CD4-positive, alpha-beta T cell treated with Interleukin-10 for 1 hour (primary cell): ENCODE measurements at places on chromosomes 1 and 21.

GRCh38 chr1:203629507-203630082 lies 3.0 kb downstream of the ATP2B4 start:
- peak; percentile 65 for DNase-seq

DNA sequence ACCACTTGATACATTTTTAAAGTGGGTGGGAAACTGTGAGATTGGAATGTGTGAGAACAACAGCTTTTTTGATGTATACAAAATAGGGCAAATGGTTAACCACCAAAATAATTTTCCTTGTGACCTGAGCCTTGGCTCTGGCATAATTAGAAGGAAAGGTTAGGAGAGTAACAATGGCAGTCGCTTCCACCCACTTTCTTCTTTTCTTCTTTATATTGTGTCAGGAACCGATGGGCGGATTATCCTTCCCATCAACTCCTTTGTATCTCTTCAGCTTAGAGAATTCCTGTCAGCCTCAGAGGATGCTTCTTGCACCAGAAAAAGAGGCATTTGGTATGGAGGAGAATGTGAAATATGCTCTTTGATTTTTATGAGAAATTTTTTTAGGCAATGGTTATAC lies 90.6 kb downstream of the SDCCAG8 start:
- DNase-seq: no peak

GRCh38 chr1:3441410-3441847 lies 13.0 kb upstream of the ARHGEF16 start:
- DNase-seq: no peak

GRCh38 chr1:246597340-246597739 lies 31.1 kb downstream of the CNST start:
- DNase-seq: no peak

DNA sequence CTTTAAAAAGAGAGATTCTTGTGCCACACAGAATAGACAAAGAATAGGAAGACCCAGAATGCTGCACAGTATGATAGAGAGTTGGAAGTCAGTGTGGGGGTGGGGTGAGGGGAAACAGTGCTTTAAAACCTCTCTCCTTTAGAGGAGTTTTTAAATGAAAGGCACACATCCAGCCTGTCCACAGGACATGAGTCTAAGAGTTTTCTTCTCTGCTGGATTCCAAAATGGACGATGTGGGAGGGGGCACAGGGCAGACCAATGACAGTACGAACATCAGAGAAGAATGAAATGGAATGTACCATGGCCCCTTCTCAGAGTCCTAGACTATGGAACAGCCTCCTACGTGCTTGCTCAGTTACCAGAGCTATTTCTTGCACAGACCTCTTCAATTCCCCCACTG lies 458.2 kb upstream of the DAB1 start:
- DNase-seq: no peak

DNA sequence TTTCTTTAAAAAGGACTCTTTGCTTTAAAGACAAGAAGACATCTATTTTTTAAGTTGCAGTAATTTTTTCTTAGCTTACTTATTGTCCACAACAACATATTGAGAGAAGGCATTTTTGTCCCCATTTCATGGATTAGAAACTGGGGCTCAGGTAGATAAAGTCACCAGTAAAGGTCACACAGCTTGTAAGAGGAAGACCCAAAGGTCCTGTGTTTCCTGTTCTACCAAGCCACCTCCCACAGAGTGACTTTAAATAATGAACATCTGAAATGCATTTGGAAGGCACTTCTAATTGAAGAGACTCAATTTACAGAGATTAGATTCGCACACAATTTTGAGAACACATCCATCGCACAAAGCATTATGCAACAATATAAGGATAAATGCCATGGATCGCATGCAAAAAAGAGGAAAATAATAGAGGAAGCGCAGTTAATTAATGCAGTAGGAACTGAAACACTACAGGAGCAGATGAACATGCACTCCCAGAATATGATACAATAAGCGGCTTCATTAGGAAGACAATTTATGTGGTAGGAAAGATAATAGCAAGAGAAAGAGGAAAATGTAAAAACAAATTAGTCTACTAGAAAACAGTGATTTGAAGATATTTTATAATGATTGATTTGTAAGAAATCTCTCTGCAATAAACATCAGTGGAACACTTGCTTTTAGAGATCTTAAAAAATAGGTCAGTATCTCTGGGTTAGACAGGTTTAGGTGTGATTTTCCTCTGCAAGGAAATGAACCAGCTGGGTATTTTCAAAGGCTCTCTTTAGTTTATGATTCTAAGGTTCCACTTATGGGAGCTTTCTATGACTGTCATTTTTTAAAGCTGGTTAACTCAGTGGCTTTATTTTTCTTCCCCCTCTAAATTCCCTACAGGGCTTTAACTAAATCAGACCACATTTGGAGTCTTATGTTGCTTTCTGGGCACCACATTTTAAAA lies 27.1 kb upstream of the CD2 start:
- no peak for DNase-seq

DNA sequence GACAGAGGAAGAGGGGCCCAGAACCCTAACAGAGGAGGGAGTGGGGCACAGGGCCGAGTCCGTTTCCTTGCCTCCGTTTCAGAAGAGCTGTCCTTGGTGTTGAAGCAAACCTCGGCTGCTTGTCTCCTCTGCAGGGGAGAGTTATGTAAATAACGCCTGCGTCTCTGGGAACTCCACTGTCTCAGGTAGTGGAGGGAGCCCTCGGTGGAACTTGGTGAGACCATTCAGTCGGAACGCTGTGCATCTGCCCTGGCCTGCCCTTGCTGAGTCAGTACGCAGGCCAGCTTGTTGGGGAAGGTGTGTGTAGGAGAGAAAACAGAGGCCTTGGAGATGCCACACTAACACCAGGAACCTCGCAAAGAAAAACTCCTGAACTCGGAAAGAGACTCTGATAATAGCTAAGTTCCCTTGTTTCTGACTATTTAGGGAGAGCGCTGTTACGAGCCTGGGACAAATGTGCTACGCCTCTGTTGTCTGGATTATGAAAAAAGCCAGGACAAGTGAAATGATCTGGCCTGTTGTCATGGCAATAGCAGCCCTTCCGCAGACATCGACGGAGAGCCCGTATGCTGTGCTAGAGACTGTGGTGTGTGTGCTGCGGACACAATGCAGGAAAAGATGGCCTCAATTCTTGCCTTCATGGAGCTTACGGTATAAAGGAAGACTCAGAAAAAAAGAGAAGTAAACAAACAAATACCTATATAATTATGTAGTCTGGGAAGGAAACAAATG lies 94.6 kb upstream of the AKT3 start:
- DNase-seq: no peak

DNA sequence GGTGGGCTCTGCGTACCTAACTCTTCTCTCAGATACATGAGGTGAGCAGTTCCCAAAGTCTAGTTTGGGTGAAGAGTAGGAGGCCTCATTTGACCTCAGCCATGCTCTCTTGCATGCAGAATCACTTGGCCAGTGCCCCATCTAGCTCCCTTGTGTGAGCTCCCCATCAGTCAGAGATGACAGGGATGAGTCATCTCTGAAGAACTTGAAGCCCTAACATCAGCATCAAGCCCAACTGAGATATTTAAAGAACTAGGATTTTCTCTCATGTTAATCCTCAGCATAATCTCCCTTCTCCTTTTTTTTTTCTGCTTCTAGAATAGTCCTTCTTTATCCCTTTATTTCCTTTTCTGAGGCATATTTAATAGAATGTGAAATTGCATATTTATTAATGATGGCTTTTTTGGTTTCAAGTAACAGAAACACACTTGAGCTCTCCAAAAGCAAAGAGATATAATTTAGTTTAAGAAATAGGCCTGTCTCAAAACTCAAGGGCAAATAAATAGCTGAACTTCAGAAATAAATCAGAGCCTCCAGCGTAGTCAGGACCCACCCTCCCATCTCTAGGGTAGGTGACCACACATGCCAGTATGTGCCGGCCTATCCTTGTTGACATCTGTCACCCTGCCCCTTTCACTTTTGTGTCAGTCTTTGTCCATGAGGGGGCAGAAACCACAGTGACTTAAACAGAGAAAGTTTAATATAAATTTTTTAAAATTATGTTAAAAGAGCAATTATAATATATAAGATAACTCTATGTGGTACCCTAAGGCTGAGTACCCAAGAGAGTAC lies 112.3 kb downstream of the TSEN15 start:
- no peak for DNase-seq

GRCh38 chr1:70048336-70049094 lies 156.9 kb downstream of the LRRC40 start:
- no peak for DNase-seq

- DNase-seq: no peak
Measured at GRCh38 chr1:219330669-219331068, 157.0 kb downstream of the LYPLAL1 start.

GRCh38 chr21:35843911-35844667 lies 216.2 kb downstream of the SETD4 start:
- no peak for DNase-seq

DNA sequence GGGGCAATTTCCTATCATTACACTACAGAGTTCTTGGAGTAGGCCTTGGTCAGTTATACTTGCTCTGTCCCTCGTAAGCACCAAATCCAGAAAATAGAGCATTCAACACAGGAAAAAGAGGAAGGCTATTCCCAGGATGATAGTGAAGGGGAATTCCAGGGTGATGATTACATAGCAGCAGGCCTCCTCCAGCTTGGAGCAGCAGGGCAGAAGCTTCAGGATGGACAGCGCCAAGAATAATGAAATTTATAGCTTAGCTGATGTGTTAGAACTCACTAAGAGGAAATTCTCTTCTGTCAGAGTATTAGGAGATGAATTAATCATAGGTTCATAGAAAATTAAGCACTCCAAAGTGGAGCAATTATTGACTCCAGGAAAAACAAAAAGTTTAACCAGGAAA lies 10.8 kb upstream of the SMAP2 start:
- no peak for DNase-seq

- no peak for DNase-seq
Measured at GRCh38 chr1:223714849-223715603, 2.7 kb downstream of the CAPN2 start.

DNA sequence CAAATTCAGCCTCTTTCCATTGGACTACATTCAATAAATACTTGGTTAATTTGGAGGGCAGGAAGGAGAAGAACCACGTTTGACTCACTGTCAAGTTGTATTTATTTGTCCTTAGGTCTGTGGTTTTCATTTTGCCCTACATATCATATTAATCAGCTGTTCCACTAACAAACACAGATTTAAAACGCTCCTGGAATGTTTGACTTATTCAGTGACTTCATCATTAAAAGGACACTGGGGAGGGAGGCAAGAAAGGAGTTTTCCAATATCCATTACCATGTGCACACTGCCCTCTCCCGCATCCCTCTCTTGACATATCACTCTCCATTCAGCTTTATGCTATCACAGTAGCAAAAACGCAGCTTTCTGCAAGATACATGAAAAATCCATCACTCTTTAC lies 98.2 kb upstream of the C1orf87 start:
- no peak for DNase-seq

DNA sequence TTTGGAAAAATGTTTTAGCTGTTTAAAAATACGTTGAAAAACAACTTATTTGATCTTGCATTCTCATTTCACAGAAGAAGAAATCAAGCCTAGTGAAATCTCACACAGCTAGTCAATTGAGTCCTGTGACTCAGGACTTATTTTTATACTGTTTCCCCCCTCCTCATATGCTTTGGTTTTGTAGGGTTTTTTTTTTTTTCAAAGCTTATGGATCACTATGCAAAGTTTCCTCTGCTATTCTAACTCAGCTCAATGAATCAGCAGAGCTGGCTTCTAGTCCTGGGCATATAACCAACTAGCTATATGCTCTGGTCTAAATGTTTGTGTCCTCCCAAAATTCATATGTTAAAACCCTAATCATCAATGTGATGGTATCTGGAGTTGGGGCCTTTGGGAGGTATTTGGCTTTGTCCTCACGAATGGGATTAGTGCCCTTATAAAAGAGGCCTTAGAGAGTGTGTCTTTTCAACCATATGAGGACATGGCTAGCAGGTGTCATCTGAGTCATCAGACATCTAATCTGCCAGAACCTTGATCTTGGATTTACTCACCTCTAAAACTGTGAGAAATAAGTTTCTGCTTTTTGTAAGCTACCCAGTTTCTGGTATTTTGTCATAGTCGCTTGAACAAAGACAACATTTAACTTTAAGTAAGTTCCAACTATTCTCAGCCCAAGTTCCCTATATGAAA lies 317.2 kb upstream of the C1orf87 start:
- no peak for DNase-seq

- DNase-seq: no peak
Measured at GRCh38 chr1:170377440-170377839, 154.5 kb upstream of the GORAB start.

GRCh38 chr1:85818371-85818770 lies 110.1 kb upstream of the ZNHIT6 start:
- no peak for DNase-seq

- no peak for DNase-seq
Measured at GRCh38 chr1:112849425-112850033, 106.5 kb downstream of the SLC16A1 start.

DNA sequence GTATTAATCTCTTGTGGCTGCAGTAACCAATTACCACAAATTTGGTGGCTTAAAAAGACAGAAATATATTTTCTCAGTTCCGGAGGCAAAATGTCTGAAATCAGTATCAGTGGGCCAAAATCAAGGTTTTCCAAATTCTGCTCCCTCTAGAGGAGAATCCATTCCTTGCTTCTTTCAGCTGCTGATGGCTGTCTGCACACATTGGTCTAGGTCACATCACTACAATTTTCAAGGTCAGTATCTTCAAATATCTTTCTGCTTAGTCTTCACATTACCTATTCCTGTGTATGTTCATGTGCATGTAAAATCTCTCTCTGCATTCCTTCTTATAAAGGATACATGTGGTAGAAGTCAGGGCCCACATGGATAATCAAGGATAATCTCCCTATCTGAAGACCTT lies 999.4 kb downstream of the KCNT2 start:
- no peak for DNase-seq

- no peak for DNase-seq
Measured at GRCh38 chr1:13780780-13781179, 80.8 kb downstream of the PRDM2 start.

DNA sequence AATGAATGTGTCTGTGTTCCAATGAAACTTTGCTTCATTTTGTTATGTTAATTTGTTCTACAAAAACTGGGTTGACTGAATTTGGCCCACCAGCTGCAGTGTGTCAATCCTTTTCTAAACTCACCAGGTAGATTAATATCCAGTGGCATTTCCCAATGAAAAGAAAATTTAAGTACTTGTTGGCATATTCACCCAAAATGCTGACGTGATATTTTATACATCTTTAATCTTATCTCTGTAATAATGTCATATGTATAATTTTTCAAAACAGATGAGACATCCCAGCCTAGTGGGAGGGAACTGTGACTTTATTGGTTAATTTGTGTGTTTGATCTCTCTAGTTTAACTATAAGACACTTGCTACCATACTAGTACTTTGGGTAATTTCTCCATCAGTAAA lies 8.1 kb downstream of the SELENOF start:
- DNase-seq: no peak

DNA sequence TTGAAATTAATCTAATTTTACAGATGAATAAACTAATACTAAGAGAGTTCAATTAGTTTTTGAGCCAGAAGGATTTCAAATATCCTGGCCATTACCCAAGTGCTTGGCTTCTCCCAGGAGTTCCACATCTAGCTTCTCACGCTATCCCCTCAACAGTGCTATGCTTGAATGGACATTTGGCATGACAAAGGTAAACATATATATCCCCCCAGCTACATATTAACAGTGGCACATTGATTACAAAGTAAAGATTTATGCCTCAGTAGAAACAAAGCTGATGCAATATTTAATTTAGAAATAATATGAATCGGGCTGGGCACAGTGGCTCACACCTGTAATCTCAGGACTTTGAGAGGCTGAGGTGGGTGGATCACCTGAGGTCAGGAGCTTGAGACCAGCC lies 434.6 kb upstream of the PRMT6 start:
- no peak for DNase-seq

GRCh38 chr1:89897347-89898133 lies 76.7 kb downstream of the LRRC8D start:
- no peak for DNase-seq

- peak; percentile 32 for DNase-seq
Measured at GRCh38 chr1:28510273-28510969, 4.6 kb downstream of the RCC1 start.
